ENCODE measurements at places on chromosomes 4 and X. TPM values are rescaled to one million over a fixed set of nuclear protein-coding genes. Genes with fewer than 3 reads are reported as not detected.

- no peak for DNase-seq
Observed at GRCh38 chr4:182449930-182450439, 206.8 kb downstream of the TENM3 start.

The TMEM164 gene
- 9.8 TPM for total RNA-seq

DNA sequence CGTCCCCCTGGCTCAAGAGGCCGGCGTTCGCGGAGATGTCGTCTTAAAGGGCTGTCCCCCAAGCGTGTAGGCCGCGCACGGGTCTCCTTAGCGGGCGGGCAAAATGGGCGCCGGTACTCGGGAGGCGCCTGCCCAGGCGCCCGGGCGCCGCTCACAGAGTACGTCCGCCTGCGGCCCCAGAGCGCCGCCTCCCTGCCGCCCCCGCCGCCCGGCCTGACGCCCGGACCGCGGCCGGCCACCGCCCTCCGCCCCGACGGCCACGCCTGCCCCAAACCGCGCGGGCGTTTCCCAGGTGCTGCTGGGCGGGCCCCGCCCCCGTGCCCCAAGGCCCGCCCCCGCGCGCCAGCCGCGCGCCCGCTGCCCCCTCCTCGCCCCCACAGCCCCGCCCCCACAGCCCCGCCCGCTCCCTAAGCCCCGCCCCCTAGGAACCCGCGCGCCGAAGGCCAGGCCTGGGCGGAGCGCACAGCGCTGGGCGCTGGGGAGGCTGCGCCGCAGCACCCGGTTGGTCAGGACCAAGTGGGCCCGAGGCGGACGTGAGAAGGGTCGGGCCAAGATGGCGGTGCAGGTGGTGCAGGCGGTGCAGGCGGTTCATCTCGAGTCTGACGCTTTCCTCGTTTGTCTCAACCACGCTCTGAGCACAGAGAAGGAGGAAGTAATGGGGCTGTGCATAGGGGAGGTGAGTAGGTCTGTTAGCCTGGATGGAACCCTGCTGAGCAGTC is at the start of the genes BRCC3, CMC4 and MTCP1:
BRCC3 (plus strand) TSS at position 534 of the 719 bp plus-strand sequence; CDS start at position 554, 20 bp downstream.
CMC4 (minus strand) TSS at position 162 of the 719 bp plus-strand sequence. CDS start 7,113 bp downstream, outside the sequence.
MTCP1 (minus strand) TSS at position 162 of the 719 bp plus-strand sequence. CDS start 5,126 bp downstream, outside the sequence.
- peak; percentile 64 for DNase-seq

DNA sequence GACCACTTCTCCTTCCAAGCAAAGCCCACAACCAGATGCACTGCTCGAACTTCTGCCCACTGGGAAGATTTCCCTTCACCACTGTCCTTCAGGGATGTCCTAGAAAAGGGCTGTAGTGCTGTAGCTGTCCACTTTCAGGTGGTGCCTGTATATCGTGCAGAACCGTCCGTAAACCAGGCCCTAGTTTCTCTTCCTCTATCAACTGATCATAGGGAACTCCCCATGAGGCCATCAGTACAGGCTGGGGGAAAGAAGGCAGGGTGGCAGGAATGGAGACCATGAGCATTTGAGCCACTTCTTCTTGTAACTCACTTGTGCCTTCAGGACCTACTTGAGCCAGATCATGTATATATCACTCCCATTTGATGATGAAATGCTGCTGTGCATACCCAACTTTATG is 57.3 kb upstream of the FAM9B start:
- DNase-seq: no peak

- no peak for DNase-seq
Observed at GRCh38 chr4:40769266-40769665, 19.5 kb downstream of the NSUN7 start.

- no peak for DNase-seq
Observed at GRCh38 chr4:128775477-128775876, 34.0 kb upstream of the JADE1 start.

GRCh38 chrX:102765217-102765616 is 44.7 kb downstream of the GPRASP3 start:
- DNase-seq: peak; percentile 69

DNA sequence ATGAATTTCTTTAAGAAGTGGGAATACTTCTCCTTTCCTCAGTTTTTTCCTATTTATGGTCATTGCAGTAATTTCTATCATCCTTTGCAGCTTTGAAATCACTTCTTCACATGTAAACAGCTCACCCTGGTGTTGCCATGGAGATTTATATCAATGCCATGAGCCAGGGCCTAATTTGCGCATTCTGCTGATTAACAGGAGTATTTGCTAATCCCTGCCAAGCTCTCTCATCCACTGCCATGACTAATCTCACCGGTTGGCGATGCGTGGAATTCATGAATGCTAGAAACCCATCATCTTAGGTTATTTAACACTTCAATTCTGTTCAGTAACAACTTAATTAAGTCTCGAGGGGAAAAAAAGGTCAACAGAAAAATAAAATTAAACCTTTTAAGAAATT is 11.8 kb upstream of the FGF13 start:
- DNase-seq: no peak

The SCML2 gene
- 0.97 TPM for total RNA-seq

All from HFFc6 (cell line).